8988T (cell line): ENCODE measurements at places on chromosomes 2 and 18.

DNA sequence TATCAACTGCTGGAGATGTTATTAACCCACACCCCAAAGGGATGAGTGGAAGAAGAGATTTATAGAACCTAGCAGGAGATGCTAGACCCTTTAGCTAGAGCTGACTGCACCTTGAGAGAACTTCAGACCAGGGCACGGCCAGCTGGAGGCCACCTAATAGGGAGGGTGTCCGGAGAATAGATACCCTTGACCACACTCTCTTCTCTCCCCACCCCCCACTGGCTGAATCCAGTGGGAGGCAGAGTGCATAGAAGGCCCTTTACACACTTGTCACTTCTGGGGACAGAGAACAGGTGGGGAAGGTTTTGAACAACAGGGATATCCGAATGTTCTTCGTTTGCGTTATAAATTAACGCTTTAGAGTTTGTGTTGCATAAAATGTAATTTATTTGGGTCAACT lies 84.6 kb downstream of the PHLPP1 start:
- no peak for DNase-seq

GRCh38 chr2:27369471-27370025 lies 590 bp downstream of the EIF2B4 start:
- DNase-seq, result peak; percentile 68

- DNase-seq, result no peak
These were observed at the start of gene CIDEA for GRCh38 chr18:12254136-12254819. CIDEA (plus strand) TSS chr18:12254361; CDS start chr18:12254384, 23 bp downstream.

DNA sequence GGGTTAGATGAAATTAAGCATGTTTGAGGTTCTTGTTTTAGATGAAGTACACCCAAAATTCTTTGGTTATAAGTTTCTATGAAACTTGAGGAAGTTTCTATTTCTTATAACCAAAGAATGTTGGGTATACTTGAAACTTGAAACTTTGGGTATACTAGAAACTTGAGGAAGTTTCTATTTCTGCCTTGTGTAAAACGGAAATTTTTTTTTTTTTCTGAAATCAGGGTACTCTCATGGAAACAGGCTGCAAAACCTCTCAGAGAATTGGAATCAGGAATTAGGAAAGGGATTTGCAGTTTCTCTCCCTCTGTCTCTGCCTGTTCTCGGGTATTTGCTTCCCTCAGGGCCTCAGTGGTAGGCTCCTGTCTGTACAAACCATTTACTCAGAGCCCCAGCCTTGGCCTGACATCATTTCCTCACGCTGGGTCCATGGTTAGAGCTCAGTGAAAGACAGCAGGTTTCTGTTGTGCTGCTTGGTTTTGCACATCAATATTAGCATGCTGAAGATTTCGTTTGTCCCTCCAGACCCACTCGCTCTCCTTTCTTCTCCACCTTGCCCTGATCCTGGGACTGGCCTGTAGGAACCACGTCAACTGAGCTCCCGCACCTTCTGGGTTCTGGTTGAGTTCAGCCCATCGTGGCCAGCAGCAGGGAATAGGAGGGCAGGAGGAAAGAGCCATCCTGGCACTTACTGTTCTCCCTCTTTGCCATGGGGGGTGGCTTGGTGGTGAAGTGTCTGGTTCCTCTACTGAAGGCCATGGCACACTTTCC lies 106.4 kb downstream of the POLR1A start:
- no peak for DNase-seq
